ENCODE measurements at places on chromosomes 3 and 15.

DNA sequence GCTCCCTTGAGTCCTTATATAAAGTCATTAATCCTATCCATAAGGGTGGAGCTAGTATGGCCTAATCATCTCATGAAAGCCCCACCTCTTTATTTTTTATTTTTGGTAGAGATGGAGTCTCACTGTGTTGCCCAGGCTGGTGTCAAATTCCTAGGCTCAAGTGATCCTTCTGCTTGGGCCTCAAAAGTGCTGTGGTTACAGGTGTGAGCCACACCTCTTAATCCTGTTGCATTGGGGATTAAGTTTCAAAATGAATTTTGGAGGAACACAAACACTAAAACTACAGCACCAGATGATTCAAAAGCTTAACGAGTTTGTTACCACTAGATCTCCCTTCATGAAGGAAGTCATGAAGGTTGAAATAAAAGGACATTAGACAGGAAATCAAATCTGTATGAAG is 27.7 kb downstream of the RAB7A start:
- no peak for DNase-seq

DNA sequence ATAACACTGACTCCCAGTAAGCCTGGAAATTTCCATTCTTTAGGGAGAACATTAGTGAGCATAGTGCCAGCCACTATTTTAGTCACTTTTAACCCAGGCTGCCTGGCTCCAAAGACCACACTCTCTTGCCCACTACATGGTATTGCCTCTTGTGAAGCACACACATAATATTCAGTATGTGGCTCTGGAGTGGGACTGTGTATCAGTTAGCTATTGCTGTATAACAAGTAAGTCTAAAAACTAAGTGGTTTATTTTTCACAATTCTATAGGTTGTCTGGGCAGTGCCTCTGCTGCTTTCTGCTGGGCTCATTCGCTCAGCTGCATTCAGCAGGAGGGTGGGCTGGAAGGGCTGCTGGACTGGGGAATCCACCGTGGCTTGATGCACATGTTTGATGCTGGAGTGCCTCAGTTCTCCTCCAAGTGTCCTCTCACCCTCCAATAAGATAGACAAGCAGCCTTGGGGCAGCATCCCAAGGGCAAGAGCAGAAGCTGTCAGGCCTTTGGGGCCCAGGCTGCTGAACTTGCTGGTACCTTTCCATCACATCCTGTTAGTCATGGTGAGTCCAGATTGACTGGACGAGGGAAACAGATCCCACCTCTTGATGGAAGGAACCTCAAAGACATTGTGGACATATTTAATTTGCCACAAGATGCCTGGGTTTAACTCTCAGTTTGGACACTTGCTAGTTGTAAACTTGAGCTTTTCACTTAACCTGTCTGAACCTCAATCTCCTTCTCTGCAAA is 66.6 kb upstream of the TLE3 start:
- no peak for DNase-seq

DNA sequence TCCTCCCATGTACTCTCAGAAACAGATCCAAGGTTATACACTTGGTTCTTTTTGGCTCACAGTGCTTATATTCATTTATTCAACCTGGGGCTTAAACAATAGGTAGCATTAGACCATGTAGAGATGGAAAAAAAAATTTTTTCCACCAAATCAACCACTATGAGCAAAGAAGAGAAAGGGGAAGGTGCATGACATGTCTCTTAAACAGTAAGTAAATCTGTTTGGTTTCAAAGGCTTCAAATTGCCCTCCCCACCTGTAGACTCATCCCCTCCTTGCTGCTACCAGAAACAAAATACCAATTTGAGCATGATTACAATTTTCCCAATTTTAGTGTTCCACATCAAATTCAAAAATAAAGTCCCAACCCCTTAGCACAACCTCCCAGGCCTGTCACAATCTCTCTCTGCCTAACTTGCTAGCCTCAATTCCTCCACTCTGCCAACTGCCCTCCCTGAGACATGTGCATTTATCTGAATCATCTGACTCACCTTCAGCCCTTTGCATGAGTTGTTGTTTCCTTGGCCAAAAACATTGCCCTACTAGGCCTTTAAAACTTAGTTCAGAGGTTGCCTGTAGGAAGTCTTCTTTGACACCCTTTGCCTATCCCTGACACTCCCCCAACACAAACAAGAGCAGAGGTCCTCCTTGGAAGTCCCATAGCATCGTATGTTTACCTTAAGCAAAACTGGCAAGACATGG is 30.3 kb upstream of the TSC22D2 start:
- no peak for DNase-seq

- no peak for DNase-seq
Observed at GRCh38 chr15:33204926-33205325, 10.4 kb upstream of the FMN1 start.

DNA sequence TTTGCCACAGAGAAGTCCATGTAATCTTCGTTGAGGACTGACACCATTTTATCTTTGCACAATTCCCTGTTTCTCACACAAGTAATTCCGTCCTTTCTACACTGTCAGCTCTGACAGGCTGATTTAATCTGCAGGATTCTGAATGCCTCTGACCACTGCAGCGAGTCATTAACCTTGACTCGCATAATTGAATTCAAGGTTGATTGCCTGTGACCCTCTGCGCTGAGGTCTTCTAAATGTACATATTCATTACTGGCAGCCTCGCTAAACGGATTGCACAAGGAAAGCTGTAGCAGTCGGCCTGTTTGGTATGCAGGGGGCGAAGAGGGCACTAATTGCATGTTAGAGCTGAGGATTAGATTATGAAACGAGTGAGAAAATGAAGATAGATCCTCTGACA is 147.8 kb downstream of the SHOX2 start:
- no peak for DNase-seq
